CD4-positive, alpha-beta T cell treated with Interleukin-4 for 1 hour (primary cell): ENCODE measurements at places on chromosomes 11 and 22.

DNA sequence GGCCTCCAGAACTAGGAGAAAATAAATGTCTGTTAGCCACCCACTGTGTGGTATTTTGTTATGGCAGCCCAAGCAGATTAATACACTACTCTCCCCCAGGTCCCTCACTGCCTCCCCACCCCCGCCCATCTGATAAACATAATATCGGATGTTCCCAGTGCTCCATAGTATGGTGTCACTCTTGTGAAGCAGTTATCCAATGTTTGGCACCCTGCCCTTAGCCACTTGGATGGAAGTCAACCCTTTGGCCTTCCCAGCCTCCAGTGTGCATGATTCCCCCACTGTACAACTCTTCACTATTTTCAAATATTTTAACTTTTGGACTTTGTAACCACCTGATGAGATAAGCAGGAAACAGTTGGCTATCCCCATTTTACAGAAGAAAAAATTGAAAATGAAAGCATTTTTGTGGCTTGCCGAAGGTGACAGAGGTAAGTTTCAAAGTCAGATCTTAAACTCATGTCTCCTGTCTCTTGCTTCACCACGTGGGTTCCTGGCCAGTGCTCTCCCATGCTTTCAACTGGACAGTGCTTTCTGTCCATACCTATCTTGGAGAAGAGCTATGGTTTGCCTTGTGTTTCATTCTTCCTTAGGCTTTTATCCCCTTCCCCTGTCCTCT, 53.2 kb downstream of the ALX4 start:
- no peak for DNase-seq

- no peak for DNase-seq
Measured at GRCh38 chr11:10473371-10473770, 18.3 kb downstream of the AMPD3 start.

DNA sequence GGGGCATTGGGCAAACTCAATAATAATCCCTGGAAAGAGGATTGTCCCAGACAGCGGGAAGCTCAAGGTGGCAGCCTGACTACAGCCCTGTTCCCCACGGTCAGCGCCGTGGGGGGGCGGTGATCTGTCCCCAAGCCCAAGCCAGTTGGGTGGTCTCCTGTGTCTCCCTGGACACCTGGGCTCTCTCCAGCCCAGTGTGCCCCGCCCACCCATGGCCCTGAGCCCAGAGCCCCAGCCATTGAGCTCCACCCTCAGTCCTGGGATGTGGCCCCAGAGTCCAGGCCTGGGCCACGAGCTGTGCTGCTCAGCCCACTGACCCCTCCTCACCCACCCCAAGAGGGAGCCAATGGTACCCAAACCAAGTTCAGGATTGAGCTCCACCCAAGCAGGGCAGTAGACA, 27.9 kb upstream of the PDE2A start:
- DNase-seq = no peak

DNA sequence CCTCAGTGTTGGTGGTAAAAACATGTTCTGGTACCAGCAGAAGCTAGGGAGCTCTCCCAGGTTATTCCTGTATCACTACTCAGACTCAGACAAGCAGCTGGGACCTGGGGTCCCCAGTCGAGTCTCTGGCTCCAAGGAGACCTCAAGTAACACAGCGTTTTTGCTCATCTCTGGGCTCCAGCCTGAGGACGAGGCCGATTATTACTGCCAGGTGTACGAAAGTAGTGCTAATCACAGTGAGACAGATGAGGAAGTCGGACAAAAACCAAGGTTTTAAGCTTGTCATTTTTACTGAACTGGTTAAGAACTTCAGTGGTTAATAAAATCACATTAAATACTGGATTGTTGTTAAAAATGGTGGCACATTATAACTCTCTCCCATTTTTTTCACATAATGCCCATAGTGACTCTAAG, 42.6 kb upstream of the VPREB1 start:
- DNase-seq = no peak

- no peak for DNase-seq
Measured at GRCh38 chr11:134636071-134636470, 224.0 kb upstream of the B3GAT1 start.

- no peak for DNase-seq
Measured at GRCh38 chr11:47212938-47213337, 1.8 kb upstream of the DDB2 start.

DNA sequence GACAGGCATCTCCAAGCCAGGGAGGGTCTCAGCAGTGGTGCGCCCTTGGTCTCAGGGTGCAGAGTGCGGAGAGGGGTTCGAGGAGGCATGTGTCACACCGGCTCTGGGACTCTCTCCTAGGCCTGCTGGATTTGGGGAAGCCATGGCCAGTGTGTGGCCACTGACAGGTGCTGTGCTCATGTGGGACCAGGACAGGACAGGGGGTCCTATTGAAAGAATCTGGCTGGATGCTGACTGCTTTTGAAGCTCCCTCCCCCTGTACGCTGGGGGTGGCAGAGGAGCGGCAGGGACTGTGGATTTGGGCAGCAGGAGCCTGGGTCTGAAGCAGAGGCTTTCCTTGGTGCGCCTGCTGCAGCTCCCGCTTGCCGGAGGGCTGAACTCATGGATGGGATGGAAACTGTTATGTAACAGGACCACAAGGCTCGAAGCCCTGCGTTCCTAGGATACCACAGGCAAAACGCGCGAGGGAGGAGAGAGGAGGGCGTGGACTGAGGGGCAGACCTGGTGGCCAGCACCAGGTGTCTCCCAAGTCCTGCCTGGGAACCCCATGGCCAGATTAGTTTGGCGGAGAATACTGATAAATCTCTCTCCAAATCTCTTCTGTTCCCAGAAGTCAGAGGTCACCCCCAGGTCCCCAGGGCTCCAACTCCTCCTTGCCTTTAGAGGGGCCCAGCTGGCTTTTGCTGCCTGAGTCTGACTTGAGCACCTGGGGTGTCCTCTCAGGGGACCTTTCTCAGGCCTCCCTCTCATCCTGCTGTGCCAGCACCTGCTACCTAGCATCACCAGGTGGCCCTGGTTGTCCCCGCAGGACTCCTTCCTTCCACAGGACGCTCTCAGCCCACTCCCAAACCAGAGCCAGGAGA, 13.8 kb upstream of the TEF start:
- no peak for DNase-seq

DNA sequence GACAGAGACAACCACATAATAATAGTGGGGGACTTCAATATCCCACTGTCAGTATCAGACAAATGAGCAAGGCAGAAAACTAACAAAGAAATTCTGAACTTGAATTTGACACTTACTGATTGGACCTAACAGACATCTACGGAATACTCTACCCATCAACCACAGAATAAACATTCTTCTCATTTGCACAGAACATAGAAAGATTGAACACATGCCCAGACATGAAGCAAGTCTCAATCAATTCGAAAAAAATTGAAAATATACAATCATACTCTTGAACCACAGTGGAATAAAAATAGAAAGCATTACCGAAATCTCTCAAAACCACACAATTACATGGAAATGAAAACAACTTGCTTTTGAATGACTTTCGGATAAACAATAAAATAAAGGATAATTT, 17.9 kb downstream of the RAB38 start:
- no peak for DNase-seq

GRCh38 chr11:30149998-30150397, 80.8 kb upstream of the FSHB start:
- no peak for DNase-seq

DNA sequence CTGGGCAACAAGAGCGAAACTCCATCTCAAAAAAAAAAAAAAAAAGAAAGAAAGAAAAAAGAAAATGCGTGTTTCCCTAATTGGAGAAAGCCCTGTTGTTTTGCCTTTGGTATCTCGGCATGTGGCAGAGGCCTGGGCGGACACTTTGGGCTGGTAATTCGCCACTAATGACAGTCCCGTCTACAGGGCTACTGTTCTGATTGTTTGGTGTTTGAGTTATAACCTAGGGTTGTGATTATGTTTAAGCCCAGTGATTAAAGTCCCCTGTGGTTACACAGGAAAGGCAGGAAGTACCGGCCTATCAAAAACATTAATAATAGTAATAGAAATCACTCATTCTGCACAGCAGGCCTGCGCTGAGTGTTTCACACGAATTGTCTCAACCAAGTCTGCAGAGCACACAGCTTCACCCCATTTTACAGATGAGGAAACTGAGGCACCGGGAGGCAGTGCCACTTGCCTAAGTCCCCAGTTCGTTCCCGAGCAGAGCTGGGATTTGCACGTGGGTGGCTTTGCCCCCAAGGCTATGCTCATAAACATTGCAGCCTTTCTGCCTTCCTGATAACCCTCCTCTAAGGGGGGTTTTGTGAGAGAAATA, 39.1 kb upstream of the GRAMD4 start:
- DNase-seq = no peak
